ENCODE measurements at places on chromosomes 5 and 9.
A peak's percentile ranks its signal among the peaks of the same experiment; 100 is the strongest.

DNA sequence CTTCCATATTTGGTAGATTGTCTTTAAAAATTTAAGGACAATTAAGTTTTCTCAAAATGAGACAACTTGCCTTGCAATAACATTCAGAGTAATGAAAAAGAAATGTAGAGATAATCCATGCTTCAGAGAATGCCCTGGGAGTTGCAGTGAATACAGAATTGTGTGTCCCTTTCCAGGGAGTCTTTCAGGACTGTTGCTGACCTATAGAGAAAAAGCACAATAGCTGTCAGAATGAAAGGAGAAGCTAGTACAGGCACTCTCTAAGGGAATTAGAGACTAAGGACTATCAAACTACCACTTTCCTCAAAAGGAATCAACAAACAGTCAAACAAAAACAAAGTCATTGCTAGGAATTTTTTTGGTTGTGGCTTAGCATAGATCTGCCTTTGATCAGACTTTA is 93.0 kb downstream of the CCDC192 start:
- DNase-seq = no peak

- no peak for DNase-seq
Observed at GRCh38 chr5:171957591-171958251, 48.7 kb downstream of the FBXW11 start.

DNA sequence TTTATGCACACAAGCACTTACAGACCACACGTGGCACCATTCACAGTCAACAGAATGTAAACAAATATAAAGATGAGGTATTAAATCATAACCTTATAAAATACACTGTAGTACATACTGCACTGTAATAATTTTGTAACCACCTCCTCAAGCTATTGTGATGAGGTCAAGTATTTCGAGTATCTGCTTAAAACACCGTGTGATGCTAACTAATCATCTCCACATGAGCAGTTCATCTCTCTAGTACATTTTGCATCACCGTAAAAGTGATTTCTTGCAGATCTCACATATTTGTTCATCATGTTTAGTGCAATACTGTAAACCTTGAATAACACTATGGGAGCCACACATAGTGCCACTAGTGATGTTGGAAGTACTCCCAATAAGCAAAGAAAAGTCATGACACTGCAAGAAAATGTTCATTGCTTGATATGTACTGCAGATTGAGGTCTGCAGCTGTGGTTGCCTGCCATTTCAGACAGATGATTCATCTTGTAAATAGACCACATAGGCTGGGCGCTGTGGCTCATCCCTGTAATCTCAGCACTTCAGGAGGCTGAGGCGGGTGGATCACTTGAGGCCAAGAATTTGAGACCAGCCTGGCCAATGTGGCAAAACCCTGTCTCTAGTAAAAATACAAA is 44.3 kb downstream of the FOXB2 start:
- DNase-seq = no peak

DNA sequence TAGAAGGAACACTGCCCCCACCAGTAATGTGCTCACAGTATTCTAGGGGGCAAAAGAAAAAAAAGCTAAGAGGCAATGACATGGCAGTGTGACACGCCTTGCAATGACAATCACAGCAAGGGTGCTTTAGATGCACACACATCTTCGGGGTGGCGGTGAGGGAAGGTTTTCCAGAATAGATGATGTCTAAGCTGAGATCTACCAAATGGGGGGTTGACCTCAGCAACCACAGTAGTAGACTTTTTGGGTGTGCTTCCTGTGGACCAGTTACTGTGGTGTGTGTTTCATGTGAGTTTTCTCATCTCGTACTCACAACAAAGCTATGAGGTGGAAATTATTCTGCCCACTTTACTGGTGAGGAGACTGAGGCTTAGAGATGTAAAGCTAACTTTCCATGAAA is 10.2 kb upstream of the IL12B start:
- no peak for DNase-seq

DNA sequence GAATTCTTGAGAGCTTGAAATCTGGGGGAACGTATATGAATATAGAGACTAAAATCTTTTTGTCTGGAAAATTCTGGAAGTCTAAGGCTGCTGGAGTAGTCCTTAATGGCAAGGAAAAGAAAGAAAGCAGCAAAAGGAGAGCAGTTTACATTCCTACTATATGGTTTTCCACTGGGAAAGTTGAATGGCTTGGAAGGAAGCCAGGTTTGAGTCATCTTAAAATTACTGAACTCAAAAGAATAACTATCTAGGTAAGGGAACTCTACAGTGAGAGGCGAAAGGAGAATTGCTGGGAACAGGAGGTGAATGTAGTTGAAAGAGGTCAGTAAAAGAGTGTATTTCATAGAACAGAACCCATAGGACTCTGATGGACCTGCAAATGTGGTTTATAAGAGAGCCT is 258.1 kb upstream of the EDIL3 start:
- DNase-seq = no peak

DNA sequence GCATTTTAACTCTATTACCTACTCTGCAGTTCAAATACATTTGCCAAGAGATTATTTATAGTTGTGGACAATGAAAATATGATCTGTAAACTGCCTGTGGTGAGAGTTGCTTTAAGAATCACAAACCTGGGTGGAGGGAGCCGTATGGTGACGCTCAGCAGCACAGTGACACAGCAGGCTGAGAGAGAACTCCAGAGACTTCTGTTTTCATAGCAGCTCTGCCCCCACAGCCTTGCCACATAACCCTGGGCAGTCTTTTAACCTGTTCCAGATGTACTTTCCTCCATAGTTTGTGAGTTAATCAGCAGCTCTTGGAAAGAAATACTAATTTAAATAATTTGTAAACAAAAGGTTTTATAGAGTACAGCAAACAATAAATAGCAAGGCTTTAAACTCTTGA is 450.5 kb downstream of the ELAVL2 start:
- no peak for DNase-seq

GRCh38 chr5:111076091-111076490 is 4.6 kb downstream of the TSLP start:
- DNase-seq = no peak

GRCh38 chr9:134413890-134414623 is 87.8 kb downstream of the RXRA start:
- DNase-seq = peak; percentile 83

- no peak for DNase-seq
Observed at GRCh38 chr5:31477516-31477915, 54.4 kb downstream of the DROSHA start.

DNA sequence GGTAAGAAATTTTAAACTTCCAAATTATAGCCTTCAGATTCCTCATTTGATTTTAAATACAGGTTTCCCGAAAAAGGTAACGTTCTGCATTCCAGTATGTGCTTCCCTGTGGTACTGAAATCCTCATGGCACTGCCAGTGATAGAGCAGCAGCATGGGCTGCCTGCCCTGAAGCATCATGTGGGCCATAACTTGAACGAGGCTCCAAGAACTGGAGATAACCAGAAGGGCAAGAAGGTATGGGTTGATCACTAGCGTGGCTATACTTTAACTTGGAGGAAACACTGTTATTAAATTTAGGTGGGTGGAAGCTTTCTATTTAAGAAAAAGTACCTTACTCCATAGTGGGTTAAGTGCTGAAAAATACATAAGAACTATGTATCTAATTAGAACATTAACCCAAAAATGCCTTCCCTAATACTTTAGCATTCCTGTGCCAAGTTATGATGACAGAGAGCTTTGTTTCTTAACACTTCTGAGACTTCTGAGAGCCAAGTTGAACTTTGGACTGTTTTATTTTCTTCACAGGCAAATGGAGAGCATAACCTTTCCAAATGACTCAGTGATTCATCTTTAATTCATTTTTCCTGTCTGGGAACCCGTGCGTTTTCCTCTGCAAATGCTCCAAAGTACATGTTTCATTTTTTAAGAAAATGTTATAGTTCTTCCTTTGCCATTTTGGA is 191.5 kb upstream of the GNA14 start:
- DNase-seq = no peak

GRCh38 chr5:168135897-168136296 is 155.5 kb upstream of the WWC1 start:
- no peak for DNase-seq

DNA sequence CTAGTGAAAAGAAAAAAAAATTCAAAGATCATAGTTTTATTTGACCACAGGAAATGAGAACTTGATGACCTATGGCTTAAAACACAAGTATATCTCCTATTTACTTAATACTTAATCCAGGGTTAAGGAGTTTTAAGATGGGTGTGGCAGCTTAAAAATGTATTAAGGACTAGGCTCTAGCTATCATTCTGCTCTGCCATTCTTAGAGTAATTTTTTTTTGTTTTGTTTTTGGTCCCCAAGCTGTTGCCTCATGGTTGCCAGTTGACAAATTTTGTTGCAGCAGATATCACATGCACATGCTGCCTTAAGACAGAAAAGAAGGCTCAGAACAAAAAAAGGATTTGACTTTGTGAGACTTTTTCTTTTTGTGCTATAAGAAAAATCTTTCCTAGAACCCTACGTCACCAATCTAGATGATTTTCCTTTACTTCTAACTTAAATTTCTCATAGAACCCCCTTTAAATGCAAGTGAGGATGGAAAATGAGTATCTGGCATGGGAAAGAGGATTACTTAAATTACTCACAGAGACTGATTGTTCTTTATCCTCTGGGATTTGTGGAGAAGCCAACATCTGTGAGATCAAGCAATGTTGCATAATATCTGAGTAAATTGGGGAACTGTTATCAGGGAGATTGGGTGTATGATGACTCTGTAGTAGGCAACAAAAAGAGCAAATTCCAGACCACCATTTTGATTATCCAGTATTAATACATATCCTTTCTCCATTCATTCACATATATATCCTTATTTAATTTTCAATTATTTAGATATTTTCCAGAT is 364.7 kb upstream of the CD180 start:
- DNase-seq = no peak

GRCh38 chr9:95608341-95608740 is 91.6 kb upstream of the PTCH1 start:
- DNase-seq = no peak

DNA sequence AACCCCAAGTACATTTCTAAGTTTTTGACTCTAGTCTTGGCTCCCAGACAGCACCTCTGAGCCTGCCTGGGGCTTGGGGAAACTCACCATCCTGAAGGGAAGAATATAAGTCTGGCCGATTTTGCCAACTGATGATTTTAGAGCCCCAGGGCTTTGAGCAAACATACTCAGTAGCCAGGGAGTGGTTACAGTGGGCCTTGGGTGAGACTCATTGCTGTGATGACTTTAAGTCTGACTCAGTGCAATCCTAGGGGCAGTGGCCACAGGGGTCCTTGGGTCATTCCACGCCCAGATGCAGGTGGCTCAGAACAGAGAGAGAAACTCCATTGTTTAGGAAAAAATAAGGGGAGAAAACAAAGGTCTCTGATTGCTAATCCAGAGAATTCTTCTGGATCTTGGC is 312.0 kb upstream of the EDIL3 start:
- no peak for DNase-seq

GRCh38 chr5:166509085-166509484 is 1782.4 kb upstream of the WWC1 start:
- no peak for DNase-seq
